Kidney epithelial cell (primary cell): ENCODE measurements at places on chromosomes 7 and 10.
A peak's percentile ranks its signal among the peaks of the same experiment; 100 is the strongest.

DNA sequence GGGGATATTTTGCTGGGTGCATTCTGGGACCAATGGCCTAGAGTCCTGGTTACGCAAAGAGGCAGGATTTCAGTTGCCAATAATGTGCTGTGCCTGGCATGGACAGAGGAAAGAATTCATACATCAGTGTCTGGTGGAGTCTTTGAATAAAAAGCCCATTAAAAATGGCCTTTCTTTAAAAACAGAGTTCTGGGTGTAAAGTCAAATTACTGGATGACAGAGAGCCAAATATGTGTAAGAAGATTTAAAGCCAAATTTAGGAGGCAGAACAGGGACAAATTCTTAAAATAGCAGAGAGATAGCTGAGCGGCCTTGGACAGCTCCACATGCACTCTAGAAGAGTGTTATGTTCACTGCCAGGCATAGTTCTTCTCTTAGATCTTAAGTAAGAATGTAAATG is 60.8 kb upstream of the MEOX2 start:
- no peak for DNase-seq

GRCh38 chr7:33970536-33970935 is 65.2 kb downstream of the BMPER start:
- no peak for DNase-seq

GRCh38 chr10:95982200-95982599 is 61.2 kb upstream of the CCNJ start:
- DNase-seq = no peak

GRCh38 chr10:124498056-124498455 is 36.4 kb downstream of the LHPP start:
- peak; percentile 39 for DNase-seq

DNA sequence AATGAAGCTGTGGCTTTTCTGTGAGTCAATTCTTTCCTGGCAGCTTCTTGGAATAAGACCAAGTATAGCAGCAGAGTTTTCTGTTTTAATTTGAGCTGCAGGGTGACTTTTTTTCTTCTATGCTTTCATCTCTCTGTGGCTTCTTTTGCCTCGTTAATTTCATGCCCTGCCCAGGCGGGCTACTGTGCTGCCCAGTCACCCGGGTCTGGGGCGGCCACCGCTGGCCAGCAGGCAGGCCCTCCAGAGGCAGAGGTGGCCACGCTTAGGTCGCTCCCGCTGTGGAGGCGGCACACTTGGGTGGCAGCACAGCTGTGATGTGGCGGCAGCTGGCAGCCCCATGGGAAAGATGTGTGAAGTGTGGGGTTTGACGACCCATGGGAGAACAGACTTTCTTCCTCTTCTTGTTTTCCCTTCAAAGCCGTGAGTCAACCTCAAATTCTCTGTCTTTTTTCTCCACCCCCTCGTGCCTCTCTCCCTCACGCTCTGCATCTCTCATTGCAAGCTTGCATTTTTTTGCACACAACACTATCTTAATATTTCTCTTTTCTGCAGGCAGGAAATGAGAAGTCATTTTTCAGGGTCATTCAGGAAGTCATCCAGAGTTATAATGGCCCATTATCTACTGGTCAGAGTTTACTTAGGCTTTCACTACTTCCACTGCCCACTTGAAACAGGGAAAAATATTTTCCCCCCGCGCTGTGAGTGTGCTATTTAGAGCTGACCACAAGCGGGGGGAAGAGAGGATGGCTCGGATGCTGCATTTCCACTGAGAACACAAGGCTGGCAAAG is 67.8 kb downstream of the EGFR start:
- peak; percentile 86 for DNase-seq
